ENCODE measurements at places on chromosomes 3 and 15.

- no peak for DNase-seq
These were observed 58.2 kb downstream of the IL16 start for GRCh38 chr15:81254916-81255290.

DNA sequence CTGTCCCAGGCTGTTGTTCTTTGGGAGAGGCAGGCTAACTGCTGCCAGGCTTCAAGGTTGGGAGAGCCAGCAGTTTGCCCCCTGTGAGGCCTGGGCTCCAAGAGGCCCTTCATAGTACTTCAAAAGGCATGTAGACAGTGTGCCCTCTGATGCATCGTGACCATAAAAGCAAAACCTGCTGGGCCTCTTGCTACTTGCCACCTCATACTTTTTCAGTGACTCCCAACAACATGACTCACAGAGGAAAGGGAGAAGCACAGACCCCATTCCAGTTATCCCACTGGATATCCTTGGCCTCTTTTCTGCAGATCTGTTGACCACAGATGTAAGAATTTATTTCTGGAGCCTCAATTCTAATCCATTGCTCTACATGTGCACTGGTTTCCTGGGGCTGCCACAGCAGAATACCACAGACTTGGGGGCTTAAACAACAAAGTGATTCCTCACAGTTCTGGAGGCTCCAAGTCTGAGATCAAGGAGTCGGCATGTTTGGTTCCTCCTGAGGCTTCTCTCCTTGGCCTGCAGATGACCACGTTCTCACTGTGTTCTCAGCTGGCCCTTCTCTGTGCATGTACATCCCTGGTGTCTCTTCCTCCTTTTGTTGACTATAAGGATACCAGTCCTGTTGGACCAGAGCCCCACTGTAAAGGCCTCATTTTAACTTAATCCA, 8.9 kb upstream of the NSMCE3 start:
- DNase-seq = no peak

DNA sequence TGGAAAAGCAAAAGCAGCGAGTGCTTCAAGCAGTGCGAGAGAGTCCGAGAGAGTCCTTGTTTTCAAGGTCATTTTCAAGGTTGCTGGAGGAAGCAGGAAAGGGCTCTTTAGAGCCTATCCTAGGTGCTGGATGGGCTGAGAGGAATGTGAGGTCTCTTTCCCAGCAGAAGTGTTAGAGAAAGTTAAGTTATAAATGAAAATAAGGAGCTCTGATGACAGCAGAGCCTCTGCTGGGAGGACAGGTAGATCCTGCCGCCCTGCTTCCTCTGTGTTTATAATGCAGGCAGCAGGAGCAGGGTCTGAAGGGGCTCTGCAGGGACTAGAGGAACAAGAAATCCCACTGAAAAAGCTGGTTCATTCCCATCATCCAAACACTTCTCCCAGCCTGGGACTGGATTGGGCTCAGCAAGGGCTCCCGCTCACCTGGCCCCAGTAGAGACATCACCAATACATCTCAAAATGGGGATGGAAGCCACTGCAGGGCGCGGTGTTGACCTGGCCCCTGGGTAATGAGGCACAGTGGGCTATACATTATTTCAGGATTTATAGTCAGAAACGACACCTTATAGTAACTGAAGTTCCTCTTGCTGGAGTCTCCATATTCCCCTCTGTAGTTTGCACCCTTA, 41.5 kb upstream of the RAB6B start:
- no peak for DNase-seq

- DNase-seq = no peak
These were observed 44.5 kb downstream of the LRRFIP2 start for GRCh38 chr3:37129871-37130270.

DNA sequence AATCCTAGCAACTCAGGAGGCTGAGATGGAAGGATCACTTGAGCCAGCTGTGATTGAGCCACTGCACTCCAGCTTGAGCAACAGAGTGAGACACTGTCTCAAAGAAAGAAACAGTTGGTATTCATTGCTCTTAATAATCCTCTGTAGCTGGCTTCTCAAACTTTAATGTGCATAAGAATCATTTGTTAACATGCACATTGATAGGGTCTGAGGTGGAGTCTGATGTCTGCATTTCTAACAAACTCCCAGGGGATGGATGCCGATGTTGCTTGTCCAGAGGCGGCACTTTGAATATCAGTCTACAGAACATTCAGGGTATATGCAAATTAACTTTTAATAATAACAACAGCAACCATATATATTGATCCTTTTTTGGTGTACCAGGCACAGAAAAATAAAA, 39.9 kb downstream of the NKIRAS1 start:
- no peak for DNase-seq

GRCh38 chr3:132461544-132461943, 44.2 kb downstream of the DNAJC13 start:
- DNase-seq = no peak

DNA sequence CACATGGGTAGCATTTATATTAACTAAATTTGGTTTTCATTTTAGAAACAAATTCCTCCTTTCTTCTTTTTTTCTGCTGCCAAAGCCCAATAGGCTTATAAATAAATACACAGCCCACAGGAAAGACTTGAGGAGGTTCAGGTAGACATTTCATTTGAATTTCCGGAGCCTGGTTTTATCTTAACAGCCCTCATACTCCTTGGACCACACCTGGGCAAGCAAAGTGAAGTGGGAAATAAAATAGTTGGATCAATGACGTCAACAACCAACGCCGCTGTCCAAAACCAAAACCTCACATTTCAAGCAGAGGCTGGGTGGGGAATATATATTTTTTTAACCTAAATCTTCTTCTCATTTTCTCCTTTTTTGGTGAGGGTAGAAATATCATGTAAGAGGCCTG, 53.2 kb downstream of the RFTN1 start:
- no peak for DNase-seq

DNA sequence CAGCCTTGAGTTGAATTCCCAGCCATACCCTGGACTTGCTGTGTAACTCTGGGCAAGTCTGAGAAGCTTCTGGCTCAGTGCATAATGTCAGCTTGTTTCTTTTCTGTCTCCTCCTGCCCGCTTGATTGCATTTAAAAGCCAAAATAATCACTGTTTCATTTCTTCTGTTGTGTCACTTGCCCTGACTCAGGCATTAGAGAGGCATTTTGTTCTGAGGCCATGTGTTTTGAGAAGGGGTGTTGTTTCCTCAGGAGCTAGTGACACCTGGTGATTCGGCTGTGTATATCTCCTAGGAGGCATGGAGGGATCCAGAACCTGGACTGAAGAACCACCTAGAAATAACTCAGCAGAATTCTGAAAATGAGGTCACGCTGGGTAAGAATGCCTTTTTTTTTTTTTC, 16.0 kb downstream of the WDR73 start:
- no peak for DNase-seq

DNA sequence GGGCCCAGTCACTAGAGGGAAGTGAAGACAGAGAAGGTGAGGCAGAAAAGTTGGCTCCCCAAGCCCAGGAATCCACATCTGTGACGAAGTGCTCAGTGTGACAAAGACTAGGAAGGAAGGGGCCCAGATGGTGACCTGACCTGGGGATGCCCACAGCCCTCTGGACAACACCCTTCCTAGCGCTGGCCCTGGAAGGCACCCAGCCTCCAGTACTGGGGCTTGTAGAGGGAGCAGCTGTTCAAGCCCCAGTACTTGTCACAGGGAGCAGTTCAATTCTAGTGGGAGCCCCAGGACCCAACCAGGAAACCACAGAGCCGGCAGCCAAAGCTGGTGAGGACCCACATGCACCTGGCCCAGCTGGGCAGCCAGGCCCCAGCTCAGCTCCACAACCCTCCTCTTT, 190.8 kb downstream of the XXYLT1 start:
- no peak for DNase-seq

DNA sequence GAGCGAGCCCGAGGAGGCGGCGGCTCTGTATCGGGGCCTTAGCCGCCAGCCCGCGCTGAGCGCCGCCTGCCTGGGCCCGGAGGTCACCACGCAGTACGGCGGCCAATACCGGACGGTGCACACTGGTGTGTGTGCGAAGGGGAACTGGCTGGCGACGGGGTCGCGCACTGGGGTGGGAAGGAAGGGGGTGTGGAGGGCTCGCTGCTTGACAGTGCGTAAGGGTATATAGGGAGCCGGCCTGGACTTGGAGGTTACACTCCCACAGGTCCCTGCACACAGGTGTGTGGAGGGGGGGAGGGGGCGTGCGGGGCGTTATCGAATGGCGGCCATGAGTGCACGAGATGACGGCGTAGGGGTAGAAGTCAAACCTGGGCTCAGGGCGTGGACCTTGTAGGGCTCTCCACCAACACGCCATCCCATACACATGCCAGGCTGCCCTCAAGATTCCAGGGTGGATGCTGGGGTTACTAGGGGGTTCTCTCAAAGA, 389 bp downstream of the APEH start:
- no peak for DNase-seq

DNA sequence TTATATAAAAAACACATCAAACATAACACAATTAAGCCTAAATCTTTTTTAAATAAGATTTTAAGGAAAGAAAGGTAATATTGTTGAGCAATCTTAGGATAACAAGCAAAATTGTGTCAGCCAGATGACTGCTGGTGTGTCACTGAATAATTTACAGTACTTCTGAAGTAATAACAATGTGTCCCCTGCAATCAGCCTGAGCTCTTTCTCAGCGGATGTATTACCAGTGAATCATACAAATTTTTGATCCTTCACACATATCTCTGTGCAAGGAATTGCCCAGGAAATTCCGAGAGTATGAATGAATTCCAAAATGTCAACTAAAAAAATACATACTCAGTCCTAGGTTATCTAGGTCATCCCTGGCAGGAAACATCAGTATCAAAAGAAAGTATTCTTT, 76.6 kb upstream of the PTX3 start:
- DNase-seq = no peak

- DNase-seq = no peak
These were observed 59.8 kb downstream of the TP53BP1 start for GRCh38 chr15:43433165-43433564.

- DNase-seq = no peak
These were observed 189.1 kb downstream of the GOLGA6L6 start for GRCh38 chr15:20352241-20353200.
